ENCODE measurements at places on chromosomes 4 and X. TPM values are rescaled to one million over a fixed set of nuclear protein-coding genes. Genes with fewer than 3 reads are reported as not detected.

Gene XK
- 18.6 TPM for total RNA-seq

GRCh38 chr4:172786039-172786792, 382.4 kb upstream of the GALNT7 start:
- DNase-seq: no peak

- DNase-seq: no peak
These were observed 70.8 kb upstream of the FREM3 start for GRCh38 chr4:143771269-143771668.

DNA sequence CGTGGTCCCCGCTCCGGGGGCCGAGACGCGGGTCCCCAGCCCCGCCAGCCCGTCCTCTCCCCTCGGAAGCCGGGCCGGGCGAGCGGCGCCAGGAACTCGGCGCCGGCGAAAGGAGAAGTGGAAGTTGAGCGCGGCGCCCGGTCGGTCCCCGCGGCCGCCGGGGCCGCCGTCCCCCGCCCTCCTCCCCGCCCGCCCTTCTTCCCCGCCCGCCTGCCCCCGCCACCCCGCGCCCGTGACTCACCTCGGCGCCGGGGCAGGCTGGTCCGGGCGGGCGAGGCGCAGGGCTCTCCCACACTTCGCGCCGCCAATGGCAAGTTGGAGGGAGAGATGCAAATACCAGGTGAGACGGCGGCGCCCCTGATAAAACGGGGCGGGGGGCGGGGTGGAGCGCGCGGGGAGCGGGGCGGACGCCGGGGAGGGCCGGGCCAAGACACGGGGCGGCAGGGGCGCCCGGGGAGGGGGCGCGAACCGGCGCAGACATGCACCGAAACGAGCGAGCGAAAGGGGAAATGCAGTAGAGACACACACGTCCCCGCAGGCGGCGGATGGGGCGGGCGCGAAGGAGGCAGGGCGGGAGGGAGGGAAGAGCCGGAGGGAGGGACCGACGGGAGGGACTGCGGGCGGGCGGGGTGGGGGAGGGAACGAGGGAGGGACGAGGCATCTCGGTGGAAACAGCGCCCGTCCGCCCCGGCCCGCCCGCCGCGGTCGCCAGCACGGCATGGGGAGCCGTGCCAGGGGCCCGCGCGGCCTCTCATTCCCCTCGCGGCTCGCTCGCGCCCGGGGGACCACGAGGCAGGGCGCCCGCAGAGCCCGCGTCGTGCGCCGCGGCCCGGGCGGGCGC, at the start of gene ELF4:
TSS of gene ELF4 (minus strand) at position 119 of the 841 bp plus-strand sequence. CDS start 29,167 bp downstream, outside the sequence.
- peak; percentile 70 for DNase-seq

DNA sequence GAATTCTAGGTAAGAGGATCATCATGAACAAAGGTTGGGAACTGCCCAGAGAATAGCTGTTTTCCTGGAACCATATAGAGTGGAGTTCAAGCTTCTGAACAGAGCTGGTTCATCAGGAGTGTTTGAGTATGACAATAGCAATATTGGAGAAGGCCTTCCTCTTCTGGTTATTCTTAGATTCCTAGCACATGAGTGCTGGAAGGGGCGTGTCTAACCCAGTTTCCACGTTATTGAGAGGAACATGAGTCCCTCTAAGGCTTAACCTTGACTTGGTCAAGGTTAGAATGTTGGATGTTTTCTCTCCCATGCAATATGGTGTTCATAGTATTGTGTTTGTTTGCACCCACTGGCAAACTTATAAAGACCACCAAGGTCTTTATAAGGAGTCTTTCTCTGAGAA, 101.3 kb downstream of the TSPAN7 start:
- DNase-seq: no peak
